ENCODE measurements at places on chromosomes 12 and 14.

DNA sequence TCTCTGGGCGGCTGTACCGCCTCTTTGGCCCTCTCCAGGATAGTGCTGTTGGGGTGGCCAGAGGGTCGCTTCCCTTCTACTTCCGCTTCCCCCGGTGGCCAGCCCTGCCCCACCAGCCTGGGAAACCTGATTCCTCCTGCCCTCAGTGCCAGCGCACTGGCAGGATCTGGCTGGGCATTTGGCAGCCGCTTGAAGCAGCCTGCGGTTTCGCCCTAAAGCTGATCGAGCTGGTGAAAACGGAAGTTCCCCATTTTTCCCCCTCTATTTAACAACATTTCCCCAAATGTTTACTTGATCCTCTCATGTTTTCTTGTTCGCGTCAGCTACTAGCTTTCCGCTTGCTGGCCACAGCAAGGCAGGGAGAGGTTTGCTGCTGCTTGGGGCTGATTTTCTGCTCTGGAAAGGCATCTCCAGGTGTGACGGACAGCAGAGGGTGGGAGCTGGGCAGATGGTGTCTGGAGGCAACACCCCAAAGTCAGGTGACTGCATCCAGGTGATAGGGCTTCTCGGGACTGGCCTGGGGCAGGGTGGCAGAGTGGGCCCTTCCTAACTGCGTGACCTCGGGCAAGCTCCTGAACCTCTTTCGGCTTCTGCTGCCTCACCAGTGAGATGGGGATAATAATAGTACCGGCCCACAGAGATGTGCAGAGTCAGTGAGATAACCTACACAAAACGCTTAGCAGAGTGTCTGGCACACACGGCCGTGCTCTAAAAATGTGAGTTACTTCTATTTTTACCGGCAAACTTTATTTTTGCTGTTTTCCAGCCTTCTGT, 53.1 kb downstream of the TSPAN9 start:
- no peak for DNase-seq

GRCh38 chr12:130672089-130672820, 43.8 kb downstream of the RIMBP2 start:
- DNase-seq = no peak

DNA sequence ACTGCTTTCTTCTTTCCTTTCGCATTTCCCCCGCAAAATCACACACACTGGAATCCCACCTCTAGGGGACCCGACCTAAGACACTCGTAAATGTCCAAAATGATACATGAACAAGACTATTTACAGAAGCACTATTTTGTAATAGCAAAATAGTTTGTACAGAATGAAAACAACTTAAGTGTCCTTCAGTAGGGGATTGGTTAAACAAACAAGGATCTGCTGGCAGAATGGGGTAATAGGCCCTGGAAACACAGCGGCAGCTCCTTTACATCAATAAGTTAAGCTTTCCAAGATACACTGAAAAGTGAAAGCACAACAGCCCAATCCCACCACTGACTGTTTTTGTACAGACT, 48.8 kb downstream of the LTBP2 start:
- peak; percentile 85 for DNase-seq

- DNase-seq = peak; percentile 35
Measured at GRCh38 chr14:70821584-70822529, 12.5 kb upstream of the MAP3K9 start.

- DNase-seq = no peak
Measured at GRCh38 chr12:52851787-52852186, 3.0 kb upstream of the KRT78 start.

DNA sequence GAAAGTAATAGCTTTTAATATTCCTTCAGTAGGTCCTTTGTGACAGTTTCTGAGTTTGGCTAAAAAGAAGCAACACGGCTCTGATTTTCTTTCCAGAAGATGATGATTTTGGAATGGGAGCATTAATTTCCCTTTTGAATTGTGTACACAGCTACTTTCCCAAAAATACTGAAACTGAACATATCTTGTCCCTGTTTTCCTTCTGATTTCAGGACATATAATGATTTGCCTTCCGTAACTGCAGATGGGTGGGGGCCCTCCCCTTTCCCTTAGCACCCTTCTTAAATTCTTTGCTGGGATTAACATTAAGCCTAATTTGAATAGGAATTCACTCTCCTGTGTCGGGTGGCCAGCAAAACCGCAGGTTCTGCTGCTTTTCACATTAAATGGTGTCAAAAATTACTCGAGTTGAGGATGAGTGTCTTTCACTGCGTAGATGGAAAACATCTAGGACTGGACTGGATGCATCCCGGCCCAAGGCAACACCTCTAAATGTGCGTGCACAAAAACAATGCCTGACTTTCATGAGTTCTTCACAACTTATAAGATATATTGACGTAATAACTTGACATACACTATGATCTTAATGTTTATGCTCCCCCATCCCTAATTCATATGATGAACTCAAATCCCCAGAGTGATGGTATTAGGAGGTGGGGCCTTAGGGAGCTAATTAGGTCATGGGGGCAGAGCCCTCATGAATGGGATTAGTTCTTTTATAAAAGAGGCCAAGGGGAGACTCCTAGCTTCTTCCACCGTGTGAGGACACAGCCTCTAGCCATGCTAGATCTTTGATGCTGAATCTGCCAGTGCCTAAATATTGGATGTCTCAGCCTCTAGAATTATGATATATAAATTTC, 158.1 kb downstream of the AEBP2 start:
- no peak for DNase-seq

DNA sequence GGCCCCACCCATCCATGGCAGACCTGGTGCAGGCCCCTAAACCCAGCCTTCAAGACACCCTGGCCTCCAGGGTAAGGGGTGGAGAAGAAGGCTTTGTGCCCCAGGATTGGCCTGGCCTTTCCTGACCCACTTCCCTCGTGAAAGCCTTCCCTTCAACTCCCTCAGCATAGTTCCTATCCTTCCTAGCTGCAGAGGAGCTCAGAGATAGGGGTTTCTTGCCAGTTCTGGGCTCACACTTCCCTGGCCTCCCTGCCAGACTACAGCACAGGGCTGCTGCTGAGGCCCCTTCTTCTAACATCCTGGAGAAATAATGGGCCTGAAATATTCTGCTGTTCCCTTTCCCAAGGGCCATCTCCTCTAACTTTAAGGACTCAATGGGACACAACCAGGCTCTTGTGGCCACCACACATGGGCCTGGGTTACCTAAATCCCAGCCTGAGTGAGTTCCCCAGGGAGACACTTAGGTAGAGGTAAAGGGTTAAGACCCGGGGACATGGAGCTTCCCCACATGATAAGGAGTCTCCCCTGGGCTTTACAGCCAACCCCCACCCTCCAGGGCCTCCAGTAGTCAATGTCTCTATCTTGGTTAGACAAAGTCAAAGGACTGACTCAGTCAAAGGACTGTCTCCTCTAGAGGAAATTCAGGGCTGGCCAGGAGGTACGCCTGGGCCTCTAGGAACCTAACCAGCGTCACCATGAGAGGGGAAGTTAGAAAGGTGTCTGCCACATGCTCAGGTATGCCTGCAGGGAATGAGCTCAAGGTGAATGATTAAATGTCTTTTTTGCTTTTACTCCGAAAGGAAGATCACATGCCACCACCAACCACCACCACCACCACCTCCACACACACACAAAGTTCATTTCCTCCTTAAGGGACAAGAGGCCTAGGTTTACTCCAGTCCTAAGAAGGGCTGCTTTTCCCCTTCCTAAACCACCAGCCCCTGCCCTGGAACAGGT, 7.1 kb downstream of the ZFP36L1 start:
- peak; percentile 75 for DNase-seq

DNA sequence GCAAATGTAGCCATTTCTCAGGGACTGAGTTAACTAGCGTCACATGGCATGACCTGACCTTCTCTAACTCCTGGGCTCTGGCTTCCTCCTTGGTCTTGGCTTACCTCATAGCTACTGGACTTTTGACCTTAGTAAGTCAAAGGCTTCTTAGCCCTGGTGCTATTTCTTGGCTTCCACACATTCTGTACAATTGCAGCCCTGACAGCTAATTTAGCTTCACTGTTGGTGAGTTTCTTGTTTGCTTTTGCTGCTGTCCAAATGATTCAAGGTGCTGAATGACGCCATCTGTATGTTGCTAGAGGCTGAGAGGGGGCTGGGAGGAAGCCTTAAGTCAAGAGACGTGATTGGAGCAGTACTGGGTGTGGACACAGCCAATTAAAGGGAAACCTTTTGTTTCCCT, 202.7 kb downstream of the PRKD1 start:
- DNase-seq = peak; percentile 56

GRCh38 chr12:130117233-130117632, 45.0 kb upstream of the FZD10 start:
- no peak for DNase-seq

DNA sequence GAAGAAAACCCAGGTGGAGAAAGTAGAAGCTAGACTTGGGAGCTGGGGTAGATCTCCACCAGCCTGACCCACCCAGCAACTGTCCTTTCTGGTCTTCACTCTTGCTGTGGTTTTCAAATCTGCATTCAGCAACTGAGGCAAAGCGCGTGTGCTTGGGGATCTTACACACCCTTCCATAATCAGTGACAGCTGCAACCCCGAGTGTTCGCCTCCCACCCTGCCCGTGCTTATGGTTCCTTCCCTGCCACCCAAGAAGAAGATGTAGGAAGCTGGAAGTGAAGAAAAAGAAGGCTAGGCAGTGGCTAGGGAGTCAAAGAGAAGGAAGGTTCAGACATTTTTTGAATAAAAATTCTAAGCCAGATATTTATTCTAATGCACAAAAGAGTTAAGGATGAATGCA, 162.6 kb upstream of the CCND2 start:
- DNase-seq = no peak
